Cardiac fibroblast (primary cell): ENCODE measurements at places on chromosomes 1 and 21.
A peak's percentile ranks its signal among the peaks of the same experiment; 100 is the strongest.

DNA sequence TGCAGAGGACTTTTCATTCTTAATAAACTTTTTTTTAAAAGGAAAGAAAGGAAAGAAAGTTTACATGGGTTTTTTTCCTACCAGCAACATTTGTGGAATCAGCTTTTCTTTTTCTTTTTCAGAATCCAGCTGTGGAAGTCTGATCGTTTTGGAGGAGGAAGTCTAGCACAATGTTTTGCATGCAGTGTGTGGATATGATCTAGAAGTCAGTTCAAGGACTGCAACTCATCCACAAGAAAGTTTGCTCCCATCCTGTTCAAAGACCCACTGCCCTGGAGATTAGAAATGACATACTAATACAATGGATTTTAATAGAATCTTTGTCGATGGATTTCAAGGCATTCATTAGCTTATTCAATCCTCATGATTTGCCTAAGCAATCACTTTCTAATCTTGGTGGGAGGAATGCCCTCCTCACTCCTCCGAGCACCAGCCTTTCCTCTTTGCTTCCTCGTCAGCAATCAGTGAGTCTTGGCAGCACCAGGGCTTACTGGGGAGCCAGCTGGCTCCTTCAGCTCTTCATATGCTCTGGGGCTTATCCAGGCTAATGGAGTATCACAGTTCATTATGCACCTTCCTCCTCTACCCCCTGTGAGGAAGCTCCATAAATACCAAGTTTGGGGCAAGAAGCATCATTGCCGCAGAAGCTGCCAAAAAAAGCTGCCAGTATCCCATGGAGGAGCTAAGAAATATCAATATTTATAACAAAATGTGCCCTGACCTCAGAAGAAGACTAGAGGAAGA lies 392.3 kb upstream of the PKN2 start:
- DNase-seq, result no peak

- no peak for DNase-seq
These were observed 339.3 kb upstream of the NR5A2 start for GRCh38 chr1:199688133-199688676.

GRCh38 chr1:116847190-116847589 lies 62.5 kb upstream of the PTGFRN start:
- no peak for DNase-seq

DNA sequence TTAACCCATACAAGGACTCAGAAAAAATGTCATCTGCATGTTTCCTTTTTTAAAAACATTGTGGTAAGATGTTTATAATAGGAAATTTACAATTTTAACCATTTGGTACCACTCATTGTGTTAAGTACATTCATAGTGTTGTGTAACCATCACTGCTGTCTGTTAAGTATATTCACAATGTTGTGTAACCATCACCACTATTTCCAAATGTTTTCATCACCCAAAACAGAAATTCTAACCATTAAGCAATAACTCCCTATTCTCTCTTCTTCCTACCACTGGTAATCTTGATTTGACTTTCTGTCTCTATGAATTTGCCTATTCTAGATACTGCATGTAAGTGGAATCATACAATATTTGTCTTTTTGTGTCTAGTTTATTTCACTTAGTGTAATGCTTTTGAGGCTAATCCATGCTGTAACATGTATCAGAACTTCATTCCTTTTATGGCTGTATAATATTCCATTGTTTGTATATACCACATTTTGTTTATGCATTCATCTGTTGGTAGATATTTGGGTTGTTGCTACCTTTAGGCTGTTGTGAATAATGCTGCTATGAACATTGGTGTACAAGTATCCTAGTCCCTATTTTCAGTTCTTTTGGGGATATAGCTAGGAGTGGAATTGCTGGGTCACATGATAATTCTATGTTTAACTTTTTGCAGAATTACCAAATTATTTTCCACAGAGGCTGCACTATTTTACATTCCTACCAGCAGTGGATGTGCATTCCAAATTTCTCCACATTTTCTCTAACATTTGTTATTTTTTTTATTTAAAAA lies 14.1 kb downstream of the HIPK1 start:
- DNase-seq, result peak; percentile 59

DNA sequence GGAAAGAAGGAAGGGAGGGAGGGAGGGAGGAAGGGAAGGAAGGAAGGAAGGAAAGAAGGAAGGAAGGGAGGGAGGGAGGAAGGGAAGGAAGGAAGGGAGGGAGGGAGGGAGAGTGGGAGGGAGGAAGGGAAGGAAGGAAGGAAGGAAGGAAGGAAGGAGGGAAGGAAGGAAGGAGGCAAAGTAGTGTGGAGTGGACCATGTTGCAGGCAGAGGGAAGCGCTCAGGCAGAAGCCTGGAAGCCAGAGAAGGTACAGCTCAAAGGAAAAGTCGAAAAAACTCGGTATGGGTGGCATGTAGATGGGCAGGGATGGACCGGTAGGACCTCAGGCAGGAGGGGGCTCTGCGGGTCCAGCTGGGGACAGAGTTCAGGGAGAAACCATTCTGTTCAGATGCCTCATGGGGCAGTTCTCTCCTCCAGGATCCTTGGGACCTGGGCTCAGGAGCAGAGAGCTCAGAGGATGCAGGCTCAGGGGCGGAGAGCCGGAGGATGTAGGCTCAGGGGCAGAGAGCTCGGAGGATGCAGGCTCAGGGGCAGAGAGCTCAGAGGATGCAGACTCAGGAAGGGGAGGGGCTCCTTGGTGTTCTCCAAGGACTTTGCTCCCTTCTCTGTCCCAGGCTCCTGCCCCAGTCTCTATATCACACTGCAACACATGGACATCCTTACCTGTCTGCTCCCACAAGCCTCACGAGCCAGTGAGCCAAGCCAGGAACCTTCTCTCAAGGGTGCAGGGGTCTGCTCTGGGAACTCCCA lies 13.6 kb upstream of the PADI3 start:
- DNase-seq, result no peak

- DNase-seq, result peak; percentile 23
These were observed 1.7 kb upstream of the ZBTB18 start for GRCh38 chr1:244049162-244050013.

GRCh38 chr1:75771978-75772377 lies 14.1 kb upstream of the RABGGTB start:
- peak; percentile 15 for DNase-seq

GRCh38 chr1:35863881-35864625 lies 19.0 kb upstream of the AGO1 start:
- no peak for DNase-seq

DNA sequence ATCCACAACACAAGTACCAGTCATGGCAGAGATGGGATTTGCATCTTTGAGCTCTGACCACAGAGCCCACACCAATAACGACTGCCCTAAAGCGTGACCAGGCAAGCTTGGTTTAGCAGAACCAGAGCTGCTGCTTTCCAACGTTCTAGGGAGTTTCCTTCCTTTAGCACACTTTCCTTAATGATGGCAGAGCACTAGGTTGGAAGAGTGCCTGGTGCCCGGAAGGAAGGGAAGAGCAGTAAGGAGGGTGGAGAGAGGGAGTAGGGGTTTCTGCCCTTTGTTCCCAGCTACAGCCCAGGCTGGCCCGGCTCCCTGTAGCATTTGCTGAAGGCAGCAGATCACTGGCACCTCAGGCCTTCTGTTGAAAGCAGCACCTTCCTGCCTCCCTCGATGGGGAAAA lies 6.1 kb upstream of the EVA1C start:
- no peak for DNase-seq

DNA sequence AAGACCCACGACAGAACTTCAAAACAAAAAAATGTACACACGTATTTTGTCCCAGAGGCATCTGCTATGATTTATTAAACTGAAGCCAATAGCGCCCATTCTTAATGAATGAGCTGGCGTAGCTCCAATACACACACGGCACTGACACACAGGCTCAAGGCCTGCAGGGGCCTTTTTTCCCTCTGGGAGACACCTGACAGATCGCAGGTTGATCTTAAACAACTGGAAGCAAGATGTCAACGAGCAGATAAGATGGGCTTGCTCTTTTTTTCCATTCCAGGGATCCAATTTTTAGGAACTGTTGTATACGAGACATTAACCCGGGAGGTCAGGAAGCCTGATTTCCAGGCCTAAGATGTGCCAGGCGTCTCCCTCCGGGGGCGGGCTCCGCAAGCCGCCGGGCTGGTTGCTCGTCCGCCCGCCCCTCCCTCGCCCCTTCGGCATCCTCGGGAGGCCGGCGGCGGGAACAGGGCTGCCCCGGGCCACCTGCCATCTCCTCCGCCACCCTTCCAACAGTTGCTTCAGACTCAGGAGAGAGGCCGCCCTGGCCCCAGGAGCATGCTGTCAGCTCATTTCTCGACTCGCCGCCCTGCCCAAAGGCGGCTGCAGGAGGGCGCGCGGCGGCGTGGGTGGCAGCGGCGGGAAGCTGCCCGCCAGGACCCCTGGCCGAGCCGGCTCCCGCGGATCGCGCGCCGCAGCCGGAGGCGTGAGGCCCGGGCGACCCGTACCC lies 735 bp downstream of the TTC13 start:
- DNase-seq, result peak; percentile 27

DNA sequence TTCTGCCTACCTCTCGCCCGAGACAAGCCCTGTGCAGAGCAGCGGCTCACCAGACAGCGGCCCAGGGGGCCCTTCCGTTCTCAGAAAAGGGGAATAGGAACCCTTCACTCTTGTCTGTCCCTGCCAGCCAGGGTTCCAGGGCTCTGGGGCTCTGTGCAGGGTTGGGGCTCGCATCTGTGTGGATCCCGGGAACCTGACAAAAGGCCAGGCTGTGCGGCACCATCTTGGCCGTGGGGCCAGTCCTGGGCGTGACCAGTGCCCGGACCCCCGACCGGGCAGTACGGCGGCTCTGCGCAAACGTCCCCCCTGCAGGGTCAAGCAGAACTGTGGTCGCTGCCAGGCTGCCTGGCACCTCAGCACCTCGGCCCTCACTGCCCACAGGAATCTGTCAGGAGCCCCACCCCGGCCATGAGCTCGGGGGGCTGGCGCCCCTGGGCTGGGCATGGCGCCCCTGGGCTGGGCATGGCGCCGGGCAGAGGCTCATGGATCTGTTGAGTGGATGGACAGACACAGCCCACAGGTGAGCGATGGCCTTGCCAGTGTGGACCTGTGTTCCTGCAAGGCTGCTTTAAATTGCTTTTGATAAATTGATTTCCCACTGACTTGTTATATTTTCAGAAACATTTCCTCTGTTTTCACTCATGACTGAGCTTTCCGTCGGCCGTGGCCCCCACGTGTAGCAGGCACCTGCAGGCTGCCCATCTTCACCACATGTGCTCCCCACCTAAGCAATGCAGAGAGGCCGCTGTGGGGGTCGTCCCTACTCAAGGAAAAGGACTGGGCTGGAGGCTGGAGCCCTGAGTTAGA lies 59.0 kb downstream of the SLX9 start:
- DNase-seq, result no peak

GRCh38 chr1:3168678-3169077 lies 99.7 kb downstream of the PRDM16 start:
- no peak for DNase-seq

DNA sequence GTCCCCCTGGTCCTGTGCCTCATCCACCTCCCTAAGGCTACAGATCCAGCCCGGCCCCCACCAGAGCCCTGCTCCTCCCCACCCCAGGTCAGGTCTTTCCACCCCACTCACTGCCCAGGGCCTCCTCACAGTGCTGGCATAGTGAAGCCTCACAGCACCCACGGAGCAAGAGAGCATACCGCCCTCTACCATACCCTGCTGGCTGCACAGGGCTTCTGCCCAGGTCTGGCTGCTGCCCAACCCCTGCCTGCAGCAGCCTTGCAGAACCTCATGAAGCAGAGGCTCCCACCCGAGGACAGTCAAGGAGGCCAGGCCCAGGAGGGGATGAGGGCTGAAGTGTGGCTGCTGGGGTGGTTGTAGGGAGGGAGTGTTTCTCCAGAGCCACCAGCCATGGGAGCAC lies 19.7 kb upstream of the ARF1 start:
- DNase-seq, result no peak

GRCh38 chr21:17467829-17468228 lies 45.0 kb upstream of the CXADR start:
- DNase-seq, result no peak

DNA sequence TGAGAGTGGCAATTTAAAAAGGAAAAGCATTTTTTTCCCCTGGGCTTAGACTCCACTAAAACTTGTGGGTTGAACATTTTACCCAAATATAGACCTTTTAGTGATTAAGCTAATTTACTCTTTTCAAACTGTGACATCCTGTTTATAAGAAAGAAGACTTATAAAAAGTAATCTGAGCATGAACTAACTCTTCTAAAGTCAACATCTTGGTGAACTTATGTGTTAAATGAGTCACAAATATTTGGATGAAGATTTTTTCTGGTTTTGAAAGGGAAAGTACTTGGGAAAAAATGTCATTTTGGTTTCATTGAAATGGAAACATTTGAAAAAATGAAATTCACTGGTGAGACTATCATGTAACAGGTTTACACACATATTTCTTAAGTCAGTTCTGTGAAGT lies 109.8 kb downstream of the KCNK2 start:
- peak; percentile 46 for DNase-seq

GRCh38 chr1:118958937-118959631 lies 29.1 kb downstream of the TBX15 start:
- no peak for DNase-seq

DNA sequence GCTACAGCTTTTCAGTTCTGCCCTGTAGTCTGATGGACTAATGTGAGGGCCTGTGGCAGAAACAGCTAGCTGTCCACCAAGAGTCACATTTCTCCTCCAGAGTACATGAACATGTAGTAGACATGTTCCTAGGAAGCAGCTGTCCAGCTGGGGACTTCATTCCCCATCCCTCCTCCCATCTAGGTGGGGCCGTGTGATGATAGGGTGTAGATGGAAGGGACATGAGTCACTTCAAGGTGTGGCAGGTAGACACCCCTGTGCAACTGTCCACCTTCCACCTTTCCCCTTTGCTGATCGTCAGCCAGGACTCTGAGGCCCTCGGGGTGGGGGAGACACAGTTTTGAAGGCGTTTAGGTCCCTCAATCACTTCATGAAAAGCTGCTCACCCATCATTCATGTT lies 3.6 kb upstream of the RD3 start:
- DNase-seq, result no peak

DNA sequence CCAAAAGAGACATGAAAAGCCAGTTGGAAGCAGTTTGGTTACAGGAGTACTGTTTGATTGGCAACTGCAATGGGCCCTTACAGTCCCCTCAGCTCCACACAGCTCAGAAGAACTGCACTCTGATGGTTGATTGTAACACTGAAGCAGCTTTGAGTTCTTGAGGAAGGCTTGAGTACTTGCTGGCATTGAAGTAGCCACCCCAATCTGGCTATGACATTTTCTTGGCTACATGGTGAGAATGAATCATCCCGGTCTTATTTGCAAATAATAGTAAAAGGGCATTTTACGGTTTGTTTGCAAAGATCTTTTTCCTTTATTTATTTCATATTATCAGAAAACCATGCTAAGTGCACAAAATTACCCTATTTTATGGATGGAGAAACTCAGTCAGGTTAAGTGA lies 159.7 kb upstream of the BEND5 start:
- DNase-seq, result no peak

GRCh38 chr1:42993502-42994136 lies 35.0 kb upstream of the SLC2A1 start:
- DNase-seq, result no peak

- DNase-seq, result no peak
These were observed 148.4 kb upstream of the HMCN1 start for GRCh38 chr1:185585770-185586169.

GRCh38 chr1:229412056-229412455 lies 21.8 kb downstream of the ACTA1 start:
- no peak for DNase-seq

GRCh38 chr1:109620841-109621286 lies 1.2 kb downstream of the AMPD2 start:
- peak; percentile 97 for DNase-seq

GRCh38 chr1:116738673-116739370 lies 15.4 kb upstream of the CD2 start:
- no peak for DNase-seq
